ENCODE measurements at places on chromosomes 3 and 15.

DNA sequence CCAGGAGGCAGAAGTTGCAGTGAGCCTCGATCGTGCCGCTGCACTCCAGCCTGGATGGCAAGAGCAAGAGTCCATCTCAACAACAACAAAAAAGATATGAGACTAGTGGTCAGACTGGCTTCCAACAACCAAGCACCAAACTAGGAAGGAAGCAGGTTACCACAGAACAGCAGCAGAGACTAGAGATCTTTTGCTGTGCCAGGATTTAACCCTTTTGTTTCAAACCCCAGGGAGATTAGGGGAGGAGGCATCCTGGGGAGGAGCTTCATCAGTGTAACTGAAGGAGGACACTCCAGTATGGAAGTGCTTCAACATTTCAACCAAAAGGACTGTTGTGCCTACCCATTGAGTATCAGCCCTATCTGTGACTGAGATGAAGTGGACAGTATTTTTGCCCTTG, 240.3 kb downstream of the ZIC1 start:
- no peak for DNase-seq

DNA sequence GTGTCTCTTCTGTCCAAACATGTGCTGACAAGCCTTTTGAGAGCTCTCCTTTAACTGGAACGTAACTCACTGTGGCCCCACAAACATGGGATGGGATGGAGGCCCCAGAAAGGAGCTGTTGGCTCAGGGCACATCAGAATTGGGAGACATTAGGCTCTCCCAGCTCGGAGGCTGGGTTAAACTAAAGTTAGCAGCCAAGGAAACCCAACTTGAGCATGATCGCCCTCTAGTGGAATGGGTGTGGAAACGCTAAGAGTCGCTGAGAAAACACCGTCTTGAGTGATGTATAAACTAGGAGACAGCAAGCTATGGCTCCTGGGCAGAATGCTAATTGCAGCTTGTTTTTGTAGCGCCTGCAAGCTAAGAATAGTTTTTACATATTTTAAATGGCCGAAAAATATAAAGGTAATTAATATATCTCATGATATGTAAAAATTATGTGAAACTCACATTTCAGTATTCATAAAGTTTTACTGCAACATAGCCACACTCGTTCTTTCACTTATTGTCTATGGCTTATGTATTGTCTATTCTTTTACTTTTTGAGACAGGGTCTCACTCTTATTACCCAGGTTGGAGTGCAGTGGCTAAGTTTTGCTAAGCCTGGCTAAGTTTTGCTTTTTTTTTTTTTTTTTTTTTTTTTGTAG, 138.8 kb upstream of the HACD2 start:
- peak; percentile 46 for DNase-seq

- no peak for DNase-seq
Measured at GRCh38 chr15:80915472-80915871, 74.1 kb downstream of the MESD start.

DNA sequence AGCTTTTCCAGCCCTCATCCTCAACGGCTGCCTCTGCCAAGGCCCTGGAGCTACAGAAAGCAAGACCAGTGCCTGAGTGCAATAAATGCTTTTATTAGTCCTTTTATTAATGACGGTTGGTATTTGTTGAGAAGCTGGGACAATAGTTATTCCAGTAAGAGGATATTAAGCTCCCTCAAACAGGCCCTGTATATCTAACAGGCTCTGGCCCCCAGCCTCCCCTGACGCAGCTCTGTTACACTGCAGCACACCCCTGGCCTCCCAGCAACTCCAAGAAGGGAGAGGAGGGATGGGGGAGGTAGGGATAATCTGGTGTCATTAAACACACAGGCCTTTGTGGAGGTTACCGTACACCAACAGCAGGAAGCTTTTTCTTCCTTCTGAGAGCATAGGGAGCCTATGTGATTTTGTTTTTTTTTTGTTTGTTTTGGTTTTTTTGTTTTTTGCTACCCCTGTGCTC, 30.8 kb upstream of the MAGEF1 start:
- no peak for DNase-seq

DNA sequence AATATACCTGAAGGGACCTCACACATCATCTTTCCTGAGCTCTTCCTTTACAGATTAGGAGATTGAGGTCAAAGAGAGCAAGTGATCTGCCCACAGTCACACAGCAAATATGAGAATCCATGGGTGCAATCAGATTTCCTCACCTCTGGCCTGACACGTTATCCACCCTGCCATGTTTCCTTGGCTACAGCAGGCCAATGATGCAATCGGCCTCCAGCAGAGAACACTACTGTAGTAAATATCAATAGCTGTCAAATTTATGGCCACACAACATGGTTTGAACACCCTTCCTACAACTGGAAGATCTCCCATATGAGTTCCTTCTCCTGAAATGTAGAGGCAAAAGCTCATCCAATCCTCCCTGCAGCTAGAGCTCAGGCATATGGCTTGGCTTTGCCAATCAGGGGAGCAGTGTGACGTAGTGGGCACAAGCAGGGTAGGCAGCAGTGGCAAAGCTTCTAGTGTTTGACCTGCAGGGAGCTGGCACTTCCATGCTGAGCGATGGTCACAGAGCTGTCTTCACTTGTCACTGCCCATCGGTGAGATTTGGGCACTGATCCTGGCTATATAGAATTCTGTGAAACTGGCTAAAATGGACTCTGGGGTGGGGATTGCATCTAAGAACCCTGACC, 271.3 kb downstream of the TJP1 start:
- no peak for DNase-seq

- DNase-seq, result no peak
Measured at GRCh38 chr15:74293021-74293810, 57.1 kb downstream of the CCDC33 start.

GRCh38 chr3:40691452-40691861, 166.7 kb downstream of the ZNF621 start:
- DNase-seq, result no peak
